Cortex of kidney (tissue), 1 donor: ENCODE measurements at places on chromosomes 6 and 20.

GRCh38 chr6:54473328-54473727 lies 165.1 kb downstream of the TINAG start:
- no peak for DNase-seq

- DNase-seq = no peak
Observed at GRCh38 chr20:19771031-19771430, 13.0 kb downstream of the RIN2 start.

DNA sequence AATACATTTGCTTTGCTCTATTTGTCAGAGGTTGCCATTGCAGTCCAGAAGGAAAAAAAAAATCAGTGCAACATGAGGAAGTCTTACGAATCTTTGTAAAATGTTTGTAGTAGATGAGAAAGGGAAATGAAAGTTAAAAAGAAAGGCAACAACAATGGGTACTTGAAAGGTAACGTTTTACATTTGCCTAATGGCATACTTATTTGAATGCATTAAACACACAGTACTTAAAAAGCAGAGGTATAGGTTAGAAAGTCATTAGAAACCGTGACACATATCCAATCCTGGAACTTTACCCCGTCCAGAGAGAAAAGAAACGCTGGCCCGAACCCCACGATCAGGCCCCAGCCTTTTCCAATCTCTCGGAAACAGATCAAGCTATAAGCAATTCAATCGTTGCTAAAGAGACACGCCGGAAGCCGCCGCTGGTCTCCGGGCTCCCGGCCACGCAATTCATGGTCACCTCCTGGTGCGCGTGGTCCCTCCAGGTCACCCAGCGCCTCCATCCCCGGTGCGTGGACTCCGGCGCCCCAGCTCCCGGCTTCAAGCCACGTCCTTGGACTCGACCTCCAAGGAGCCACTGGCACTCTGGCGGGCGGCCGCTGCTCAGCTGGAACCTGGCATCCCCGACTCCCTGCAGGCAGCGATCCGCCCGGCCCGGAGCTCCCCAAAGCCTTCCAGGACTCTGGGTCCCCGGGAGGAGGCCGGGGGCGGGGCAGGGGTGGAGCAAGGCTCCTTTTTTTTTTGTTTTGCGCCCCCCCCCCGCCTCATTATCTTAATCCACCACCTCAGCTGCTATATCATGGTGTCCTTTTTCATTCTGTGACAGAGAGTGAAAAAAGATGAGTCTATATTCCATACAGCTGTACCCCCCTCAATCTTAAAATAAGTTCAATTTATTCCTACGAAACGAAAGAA lies at the start of gene SLC18B1:
TSS of gene SLC18B1 (minus strand) at position 687 of the 918 bp plus-strand sequence. CDS start at position 506, 181 bp downstream.
- DNase-seq = no peak

- DNase-seq = no peak
Observed at GRCh38 chr6:35718911-35719381, 17.9 kb upstream of the ARMC12 start.

GRCh38 chr20:23084845-23085365 lies 1.2 kb downstream of the CD93 start:
- DNase-seq = no peak

- no peak for DNase-seq
Observed at GRCh38 chr6:38387971-38388370, 251.8 kb downstream of the BTBD9 start.

GRCh38 chr6:140620496-140620895 lies 1246.0 kb upstream of the CITED2 start:
- no peak for DNase-seq

DNA sequence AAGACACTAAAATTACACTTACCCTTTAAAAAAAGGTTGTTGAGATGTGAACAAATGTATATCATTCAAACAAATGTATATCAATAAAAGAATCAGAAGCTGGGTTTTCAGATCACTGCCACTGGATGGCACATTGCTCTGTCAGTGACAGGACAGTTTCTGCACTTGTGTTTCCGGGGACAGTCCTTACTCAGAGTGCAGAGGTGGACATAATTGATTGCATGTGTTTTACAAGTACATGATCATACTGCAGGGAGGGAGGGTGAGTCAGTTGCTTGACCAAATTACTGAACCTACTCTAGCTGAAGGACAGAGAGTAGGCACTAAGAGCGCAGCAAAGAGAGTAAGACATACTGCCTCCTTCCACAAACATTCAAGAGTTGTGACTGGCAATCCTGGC lies 302.3 kb downstream of the TENT5A start:
- DNase-seq = no peak

DNA sequence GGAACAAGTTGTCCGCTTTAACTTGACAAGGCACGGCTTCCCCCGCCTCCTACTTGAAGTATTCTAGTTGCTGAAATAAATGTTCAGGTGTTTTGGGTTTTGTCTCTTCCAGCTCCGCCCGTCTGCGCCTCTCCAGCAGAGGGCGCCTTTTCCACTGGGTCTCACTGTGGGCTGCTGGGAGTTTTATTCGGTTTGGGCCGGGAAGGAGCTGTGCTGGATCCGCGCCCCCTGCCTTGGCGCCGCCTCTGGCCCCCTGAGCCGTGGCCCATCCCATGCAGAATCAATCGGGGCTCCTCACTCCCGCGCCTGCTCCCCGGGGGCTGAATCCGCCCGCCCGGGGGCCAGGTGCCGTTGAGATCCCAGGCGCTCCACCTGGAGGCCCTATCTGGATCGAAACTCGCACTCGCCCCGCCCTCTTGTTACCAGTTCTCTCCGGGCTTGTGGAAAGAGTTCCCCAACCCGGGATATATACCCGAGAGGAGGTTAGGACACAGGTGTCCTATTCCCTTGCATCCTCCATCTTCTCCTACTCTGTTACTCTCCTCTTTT lies 51.0 kb upstream of the TCF21 start:
- DNase-seq = no peak

DNA sequence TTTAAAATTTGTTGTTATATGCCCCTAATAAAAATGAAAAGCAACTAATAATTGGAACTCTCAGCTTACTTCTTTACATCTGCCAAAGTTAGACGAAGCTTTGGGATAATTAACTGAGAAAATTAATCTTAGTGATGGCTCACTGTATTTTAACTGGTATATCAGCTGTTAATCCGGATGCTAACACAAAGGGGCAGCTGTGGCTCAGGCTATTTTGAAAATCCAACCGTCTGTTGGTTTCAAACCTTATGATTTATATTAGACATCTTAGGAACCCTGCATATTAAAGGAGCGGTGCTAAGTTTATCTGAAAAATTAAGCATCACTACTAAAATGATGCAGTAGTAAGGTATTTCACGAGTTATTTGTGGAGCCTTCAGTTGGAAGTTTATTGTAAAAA lies 96.6 kb downstream of the AKAP7 start:
- DNase-seq = no peak

DNA sequence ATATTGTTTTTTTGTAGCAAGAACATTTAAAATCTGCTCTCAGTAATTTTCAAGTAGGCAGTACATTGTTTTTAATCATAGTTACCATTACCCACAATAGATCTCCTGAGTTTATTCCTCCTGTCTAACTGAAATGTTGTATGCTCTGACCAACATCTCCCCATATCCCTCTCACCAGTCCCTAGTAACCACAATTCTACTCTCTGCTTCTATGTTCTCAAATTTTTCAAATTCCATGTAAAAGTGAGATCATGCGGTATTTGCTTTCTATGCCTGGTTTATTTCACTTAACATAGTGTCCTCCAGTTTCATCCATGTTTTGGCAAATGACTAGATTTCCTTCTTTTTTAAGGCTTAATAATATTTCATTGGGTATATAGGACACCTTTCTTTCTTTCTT lies 300.5 kb downstream of the KCNQ5 start:
- DNase-seq = no peak

DNA sequence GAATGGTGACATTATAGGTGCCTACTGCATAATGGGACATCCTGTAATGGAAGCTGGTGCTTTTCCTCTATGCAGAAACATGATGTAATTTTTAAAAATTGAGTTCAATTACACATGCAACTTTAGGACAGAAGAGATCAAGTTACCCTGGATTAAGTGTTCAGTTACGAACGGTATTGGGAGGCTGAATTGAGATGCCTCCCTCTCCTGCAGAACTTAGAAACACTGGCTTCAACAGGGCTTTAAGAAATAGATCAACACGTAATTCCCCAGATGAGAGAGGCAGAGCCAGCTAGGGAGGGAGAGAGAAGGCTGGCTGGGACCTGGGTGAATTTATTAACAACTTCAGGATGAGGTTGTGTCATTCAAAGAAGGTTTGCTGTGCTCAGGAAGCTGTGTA lies 232.8 kb downstream of the CDH26 start:
- no peak for DNase-seq

- no peak for DNase-seq
Observed at GRCh38 chr6:165967810-165968407, 199.7 kb downstream of the TBXT start.

GRCh38 chr6:86723729-86724128 lies 213.6 kb upstream of the HTR1E start:
- DNase-seq = no peak

DNA sequence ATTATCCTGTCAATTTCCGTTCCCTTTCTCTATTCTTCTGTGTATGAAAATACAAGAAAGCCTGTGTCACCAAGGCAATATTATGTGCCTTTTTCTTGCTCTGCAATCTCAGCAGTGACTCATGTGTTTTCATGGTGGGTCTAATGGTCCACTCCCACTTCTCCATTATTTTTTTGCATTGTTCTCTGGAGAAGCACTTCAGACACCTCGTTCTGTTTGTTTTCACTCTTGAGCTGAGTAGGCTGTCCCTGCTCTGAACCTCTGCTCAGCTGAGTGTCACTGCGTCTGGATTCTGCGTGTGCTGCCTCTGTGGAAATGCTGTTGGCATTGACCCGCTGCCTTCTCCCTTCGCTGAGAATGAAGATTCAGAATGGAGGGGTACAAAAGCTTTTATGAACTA lies 230.6 kb downstream of the TMEM242 start:
- DNase-seq = no peak
